ENCODE measurements at places on chromosomes 16 and 17.

DNA sequence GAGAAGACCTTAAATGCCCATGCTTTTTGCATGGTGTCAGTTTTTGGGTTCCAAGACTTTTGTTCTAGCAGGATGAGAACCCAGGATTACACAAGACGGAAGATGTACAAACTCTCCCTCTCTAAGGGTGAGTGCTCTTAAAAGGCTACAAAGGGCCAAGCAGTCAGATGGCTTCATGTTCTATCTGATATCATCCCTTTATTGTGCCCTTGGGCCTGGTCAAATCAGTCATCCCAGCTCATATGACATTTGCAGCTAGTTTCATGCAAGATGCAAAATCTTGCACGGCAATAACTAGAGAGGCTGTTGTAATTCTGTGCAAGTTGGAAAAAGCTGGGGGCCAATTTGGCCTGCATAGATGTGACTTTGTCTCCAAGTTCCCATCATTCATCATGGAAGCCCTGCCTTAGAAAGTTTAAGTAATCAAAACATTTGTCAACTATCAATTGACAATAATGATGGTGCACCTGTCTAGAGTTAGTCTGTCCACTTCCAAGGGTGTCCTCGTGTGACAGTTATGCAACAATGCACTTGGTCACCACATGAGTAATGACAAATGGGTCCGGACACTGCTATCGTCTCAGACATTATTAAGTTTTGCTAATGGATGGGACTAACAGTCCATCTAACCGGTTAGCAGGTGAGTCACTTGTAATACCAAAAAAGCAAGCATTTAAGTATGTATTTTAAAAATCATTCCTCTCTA lies 58.6 kb upstream of the ZFHX3 start:
- no peak for DNase-seq

DNA sequence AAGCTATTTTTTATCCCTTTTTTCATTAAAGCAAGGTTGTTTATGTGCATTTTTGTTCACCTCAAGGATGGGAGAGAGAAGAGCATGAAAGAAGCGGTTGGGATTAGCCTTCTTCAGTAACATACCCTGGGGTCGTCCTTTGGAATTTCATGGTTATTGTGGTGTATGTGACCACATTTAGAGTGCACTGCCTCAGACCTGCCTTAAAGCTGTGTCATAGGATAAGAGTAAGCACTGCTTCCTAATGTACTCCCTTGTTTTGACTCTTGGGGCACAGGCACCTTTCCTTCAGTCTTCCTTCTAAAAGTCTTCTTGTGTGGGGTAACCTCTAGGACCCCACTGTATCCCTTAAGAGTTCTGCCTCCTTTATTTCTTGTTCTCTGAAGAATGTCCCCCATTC lies 28.9 kb downstream of the TNRC6A start:
- no peak for DNase-seq

DNA sequence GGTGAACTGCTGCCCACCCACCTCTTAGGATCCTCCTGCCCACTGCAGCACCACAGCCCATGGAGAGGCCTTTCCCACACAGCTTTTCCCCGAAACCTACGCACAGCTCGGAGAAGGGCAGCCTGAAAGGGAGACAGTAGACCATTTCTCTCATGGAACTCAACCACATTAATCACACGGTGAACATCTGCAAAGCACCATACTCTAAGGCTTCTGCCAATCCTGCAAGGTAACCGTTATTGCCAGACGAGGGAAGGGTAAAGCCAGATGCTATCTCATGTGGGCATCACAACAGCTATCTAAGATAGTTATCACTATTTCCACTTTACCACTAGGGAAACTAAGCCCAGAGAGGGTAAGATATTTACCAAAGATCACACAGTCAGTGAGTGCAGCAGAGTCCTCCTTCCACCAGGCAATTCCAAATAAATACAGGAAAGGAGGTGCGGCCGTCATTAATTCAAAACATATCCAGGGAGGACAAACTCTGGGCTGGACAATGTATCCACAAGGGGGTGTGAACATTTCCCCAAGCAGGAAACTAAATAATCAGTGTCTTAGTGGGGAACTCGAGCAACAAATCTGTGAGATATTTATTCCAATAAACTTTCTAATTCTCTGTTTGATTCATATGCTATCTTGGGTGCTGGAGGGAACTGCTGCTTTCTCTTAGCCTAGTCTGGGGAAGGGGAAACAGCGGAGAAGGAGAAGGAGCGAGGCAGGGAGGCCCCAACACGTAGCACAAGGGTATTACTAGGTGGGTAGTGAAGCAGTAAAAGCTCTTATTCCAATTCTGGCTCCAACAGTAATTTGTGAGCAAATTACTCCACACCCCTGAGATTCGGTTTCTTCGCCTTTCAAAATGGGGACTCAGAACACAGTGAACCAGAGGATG lies 723 bp downstream of the TMEM186 start:
- DNase-seq = no peak

GRCh38 chr16:27330542-27330941 lies 16.8 kb downstream of the IL4R start:
- DNase-seq = no peak

GRCh38 chr17:35731239-35731916 lies at the start of gene RASL10B:
Gene RASL10B, plus strand, starts transcription at chr17:35731639. Its CDS starts 3,546 bp downstream, at chr17:35735185.
- DNase-seq = peak; percentile 40

- DNase-seq = no peak
These were observed 161.4 kb upstream of the MPHOSPH6 start for GRCh38 chr16:82331397-82331796.

DNA sequence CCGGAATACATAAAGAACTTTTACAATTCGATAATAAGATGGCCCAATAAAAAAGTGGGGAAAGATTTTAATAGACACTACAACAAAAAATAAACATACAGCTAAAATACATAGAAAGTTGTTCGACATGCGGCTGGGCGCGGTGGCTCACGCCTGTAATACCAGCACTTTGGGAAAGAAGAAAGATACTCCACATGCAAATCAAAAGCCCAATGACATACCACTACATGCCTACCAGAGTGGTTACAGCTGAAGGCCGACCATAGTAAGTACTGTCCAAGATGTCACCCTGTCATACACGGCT lies 9.3 kb downstream of the PRCD start:
- no peak for DNase-seq

DNA sequence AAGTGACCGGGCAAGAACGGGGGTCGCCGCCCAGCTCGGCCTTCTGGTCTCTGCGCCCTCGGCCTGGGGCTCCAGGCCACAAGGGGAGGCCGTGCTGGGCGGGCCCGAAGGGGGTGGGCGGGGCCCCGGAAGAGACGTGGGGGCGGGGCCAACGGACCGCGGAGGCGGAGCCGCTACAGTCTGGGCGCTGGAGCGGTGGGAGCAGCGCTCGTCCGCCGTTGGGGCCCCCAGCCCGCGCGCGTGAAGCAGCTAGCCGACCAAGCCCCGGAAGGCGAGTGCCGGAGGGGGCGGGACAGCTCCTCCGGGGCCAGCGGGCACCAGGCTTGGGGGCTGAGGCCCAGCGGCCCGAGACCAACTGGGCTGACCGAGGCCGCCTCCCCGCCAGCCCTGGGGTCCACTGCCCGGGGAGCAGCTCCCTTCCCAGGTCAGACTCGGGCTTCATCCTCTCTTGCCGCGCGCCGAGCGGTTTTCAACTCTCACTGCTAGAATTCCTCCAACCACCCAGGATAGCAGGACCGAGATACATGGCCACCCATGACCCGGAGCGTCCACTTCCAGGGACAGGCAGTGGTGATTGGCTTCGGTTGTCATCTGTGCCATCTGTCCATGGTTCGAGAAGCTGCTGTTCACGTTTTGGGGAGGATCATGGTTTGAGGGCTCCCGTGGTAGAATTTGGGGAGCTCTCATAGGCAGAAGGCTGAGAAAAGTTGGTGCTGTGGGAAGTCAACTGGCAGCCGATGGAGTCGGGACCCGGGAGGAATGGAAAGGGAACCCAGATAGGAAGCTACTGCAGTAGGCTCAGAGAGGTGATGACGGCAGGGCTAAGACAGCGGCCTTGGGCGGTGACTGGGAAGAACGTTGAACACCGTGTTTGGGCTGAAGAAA lies 44.6 kb upstream of the LCMT1 start:
- peak; percentile 77 for DNase-seq

GRCh38 chr17:82920715-82921114 lies 80.9 kb upstream of the ZNF750 start:
- no peak for DNase-seq

DNA sequence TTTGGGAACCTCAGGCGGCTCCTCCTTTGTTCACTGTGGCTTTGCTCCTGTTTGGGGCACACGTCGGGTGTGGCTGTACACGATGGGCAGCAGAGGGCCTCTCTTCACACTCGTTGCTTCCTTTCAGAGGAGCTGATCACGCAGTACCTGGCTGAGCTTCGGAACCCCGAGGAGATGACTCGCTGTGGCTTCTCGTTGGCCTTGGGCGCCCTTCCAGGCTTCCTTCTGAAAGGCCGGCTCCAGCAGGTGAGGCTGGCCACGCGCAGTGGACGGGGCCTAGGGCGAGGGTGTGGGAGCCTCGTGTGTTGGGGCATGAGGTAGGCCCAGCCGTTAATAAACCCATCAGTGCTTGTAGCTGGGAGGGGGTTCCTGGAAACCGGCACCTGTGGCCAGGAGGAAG lies 85.0 kb upstream of the ZNF750 start:
- no peak for DNase-seq

- DNase-seq = no peak
These were observed 12.1 kb downstream of the ZDHHC7 start for GRCh38 chr16:84999200-84999599.

GRCh38 chr16:58025351-58026138 lies at the start of gene MMP15:
Gene MMP15, plus strand, starts transcription at chr16:58025754. Its CDS starts 597 bp downstream, at chr16:58026351.
- DNase-seq = peak; percentile 94

GRCh38 chr16:25570131-25570530 lies 121.6 kb upstream of the HS3ST4 start:
- DNase-seq = no peak

DNA sequence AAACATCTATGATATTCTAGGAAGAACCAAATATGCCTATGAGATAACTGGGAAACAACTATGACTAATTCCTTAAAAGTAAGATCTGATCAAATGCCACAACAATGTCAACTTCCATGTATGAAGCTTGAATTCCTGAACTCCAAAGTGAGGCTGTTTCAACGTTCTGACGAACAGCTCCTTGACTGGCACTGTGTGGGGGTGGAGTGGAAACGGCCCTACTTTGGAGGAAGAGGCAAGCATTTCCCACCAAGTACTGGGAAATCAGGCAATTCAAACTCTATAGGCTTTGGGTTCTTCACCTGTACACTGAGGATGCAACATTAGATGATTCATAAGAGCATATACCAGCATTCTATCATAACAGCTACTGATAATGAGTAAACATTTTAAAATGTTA lies 187.2 kb downstream of the CDK5R1 start:
- no peak for DNase-seq

- DNase-seq = no peak
These were observed 16.9 kb downstream of the MYO1D start for GRCh38 chr17:32859857-32860525.

GRCh38 chr16:19700319-19700781 lies 17.7 kb downstream of the KNOP1 start:
- no peak for DNase-seq
